GM12878 (cell line): ENCODE measurements at places on chromosomes 12 and 14. TPM values are rescaled to one million over a fixed set of nuclear protein-coding genes. Genes with fewer than 3 reads are reported as not detected.

The FOXN3 gene
- 20.8 and 23.7 TPM in 2 replicates for polyA plus RNA-seq

DNA sequence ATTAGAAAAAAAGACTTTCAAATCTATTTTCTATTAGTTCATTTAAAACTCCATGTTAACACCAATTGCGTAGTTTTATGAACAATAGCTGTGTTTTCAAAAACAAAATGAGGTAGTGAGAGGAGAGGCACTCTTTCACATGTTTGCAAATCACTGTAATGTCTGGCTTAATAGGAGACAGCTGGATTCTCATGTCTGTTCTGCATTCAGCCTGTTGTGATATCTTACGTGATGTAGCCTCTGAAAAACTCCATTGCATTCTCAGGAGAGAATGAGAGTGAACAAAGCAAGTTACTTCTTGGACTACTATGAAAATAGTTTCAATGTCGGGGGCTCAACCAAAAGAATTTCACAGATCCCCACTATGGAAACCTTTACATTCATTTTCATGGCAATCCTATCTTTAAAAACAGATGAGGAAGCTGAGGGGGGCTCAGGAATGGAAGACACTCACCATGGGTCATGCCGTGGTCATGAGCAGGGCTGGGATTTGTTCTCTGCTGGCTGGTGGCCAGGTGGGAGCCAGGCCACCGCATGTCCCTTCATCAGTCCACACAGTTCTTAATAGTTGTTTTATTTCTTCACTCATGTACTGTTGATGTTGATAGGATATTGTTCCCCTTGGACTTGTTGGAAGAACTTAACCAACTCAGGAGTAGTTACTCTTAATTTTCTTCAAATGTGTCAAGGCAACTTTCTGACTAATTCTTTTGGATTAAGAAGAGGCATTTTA lies 346.2 kb upstream of the FAR2 start:
- DNase-seq = no peak
- no peak overlapping the region for H3K4me3 ChIP-seq
- H3K27ac ChIP-seq = no peak overlapping the region
- no peaks in the 10 kb centered on the region for H3K4me1 ChIP-seq

- no peak for DNase-seq
- peaks cover 42% of the 10 kb centered on the region for H3K36me3 ChIP-seq
- no peak overlapping the region for H3K4me3 ChIP-seq
- peaks cover 6% of the 10 kb centered on the region for H3K4me1 ChIP-seq
These were observed 5.9 kb upstream of the RPL41 start for GRCh38 chr12:56110571-56110970.

The EIF2S1 gene
- polyA plus RNA-seq = 481 and 509 TPM in 2 replicates

DNA sequence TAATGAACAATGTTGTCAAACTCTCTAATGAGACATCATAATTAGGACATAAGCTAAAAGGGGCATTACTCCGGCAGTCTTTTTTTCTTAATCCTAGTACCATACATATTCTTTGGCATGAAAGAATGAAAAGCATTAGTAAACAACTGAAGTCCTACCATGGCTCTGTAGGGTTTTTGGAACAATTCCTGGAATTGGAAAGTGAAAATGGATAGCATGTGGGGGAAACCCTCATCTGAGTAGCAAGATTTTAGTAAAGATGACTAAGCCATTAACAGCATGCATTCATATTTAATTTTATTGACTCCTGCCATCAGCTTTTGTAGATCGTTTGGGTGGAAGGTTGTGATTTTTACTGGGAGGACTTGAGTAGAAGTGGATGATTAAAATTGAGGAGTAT lies 216.2 kb upstream of the PDZRN4 start:
- H3K4me3 ChIP-seq = no peak overlapping the region
- H3K36me3 ChIP-seq = no peaks in the 10 kb centered on the region
- no peaks in the 10 kb centered on the region for H3K4me1 ChIP-seq
- H3K27ac ChIP-seq = no peak overlapping the region
- DNase-seq = no peak

DNA sequence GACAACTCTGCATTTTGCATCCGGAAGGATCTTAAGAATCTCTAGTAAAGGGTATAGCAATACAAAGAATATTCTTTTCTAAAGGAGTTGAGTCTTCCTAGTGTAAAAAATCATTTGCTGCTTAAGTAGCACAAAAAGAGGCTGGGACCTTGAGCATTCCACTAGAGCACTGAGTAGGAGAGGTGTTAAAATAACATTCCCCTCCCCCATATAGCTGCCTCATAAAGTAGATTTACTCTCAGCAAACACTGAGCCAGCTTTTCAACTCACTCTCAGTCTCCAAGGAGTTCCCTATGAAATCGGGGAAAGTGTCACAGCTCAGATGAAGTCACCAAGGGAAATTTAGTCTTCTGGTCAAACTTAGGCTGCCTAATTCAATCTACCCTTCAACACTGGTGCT lies 592.7 kb downstream of the ETNK1 start:
- no peaks in the 10 kb centered on the region for H3K36me3 ChIP-seq
- no peak overlapping the region for H3K4me3 ChIP-seq
- H3K27me3 ChIP-seq = no peaks in the 10 kb centered on the region
- no peak for DNase-seq

DNA sequence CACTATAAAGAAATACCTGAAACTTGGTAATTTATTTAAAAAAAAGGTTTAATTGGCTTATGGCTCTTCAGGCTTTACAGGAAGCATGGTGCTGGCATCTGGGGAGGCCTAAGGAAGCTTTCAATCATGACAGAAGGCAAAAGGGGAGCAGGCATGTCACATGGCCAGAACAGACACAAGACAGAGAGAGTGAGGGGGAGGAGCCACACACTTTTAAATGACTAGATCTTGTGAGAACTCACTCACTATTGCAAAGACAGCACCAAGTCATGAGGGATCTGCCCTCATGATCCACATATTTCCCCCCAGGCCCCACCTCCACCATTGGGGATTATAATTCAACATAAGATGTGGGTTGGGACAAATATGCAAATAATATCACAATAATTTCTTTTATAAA lies 355.6 kb downstream of the DAD1 start:
- no peaks in the 10 kb centered on the region for H3K36me3 ChIP-seq
- H3K4me1 ChIP-seq = no peaks in the 10 kb centered on the region
- no peak overlapping the region for H3K27ac ChIP-seq
- H3K4me3 ChIP-seq = no peak overlapping the region

The MYL2 gene
- 0.38 and 0.57 TPM in 2 replicates for polyA plus RNA-seq

DNA sequence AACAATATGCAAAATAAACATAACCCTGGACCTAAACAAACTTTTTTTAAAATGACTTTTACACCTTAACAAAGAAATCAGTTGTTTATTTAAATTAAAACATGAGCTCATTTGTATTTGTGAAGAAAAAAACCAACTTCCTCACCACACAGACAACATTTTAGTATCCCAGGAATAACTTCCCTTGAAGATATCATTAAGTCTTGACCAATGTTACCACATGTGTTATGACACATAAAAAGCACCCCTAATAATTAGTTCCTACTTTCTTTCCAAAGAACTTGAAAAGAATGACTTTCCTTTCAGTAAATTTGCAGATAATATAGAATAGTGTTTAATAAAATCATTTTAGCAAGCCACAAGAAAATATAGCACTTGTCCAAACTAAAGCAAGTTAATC lies 42.4 kb downstream of the DUSP16 start:
- no peaks in the 10 kb centered on the region for H3K36me3 ChIP-seq
- H3K4me3 ChIP-seq = no peak overlapping the region
- no peak overlapping the region for H3K27ac ChIP-seq
